NCI-H524 treated with DMSO at 0.1 percent for 48 hours (cell line): ENCODE measurements at places on chromosomes 1 and 21.

- peak; percentile 4 for DNase-seq
Observed at GRCh38 chr1:202888221-202888530, 773 bp downstream of the RABIF start.

- peak; percentile 20 for DNase-seq
Observed at GRCh38 chr1:22673486-22674409, 20.7 kb downstream of the C1QB start.

DNA sequence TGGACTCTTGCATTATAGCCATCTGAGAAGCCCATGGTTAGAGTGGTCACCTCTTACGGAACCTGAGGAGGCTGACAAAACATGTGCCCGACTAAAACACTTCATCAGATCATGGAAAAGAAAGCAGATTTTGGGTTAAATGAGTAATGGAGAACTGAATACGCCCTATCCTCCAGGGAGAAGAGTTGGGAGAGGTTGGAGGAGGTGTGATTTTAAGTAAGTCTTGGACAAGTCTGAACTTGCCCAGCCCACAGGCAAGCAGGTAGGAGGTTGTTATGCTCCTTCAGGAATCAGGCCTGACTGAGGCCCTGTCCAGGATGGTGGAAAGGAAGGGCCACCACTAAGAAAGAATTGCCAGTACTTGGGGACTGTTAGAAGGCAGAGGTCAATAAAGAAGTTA, 255.8 kb downstream of the TGFB2 start:
- DNase-seq, result no peak

- DNase-seq, result no peak
Observed at GRCh38 chr1:30914931-30915330, 6.4 kb upstream of the SDC3 start.

GRCh38 chr1:11707621-11708276, 16.2 kb downstream of the DRAXIN start:
- DNase-seq, result peak; percentile 39

- DNase-seq, result no peak
Observed at GRCh38 chr1:29669912-29670311, 433.6 kb downstream of the PTPRU start.

- DNase-seq, result no peak
Observed at GRCh38 chr1:19605967-19606366, 38.1 kb upstream of the NBL1 start.

DNA sequence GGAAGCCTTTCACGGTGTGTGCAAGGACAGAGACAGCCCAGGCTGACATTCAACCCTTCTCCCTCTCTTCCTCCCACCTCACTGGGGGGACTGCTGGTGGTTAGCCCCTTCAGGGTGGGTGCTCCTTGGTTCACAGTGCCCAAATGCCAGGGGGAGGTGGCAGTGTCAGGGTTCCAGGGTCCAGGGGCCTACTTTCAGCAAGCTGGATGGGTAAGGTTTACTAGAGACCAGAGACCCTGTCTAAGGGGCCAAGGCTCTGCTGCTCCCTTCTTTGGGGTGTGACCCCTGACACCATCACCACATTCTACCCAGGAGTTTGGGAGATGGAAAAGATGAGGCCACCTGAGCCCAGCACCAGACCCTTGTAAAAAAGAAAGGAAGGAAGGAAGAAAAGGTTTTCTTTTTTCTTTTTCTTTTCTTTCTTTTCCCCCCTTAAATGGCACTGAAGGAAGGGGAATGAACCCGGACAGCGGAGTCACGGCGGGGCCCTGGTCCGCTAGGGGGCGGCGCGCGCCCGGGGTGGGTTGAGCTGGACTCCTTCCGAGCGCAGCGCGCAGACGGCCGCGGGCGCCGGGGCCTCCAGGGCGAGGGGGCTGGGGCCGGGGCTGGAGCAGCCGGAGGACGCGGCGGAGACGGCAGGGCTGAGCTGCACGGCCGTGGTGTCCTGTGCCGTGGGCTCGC, 18.8 kb downstream of the KNCN start:
- DNase-seq, result no peak

GRCh38 chr1:223229756-223230155, 86.7 kb upstream of the TLR5 start:
- no peak for DNase-seq

GRCh38 chr21:28393279-28393678, 599.4 kb downstream of the LTN1 start:
- DNase-seq, result no peak

DNA sequence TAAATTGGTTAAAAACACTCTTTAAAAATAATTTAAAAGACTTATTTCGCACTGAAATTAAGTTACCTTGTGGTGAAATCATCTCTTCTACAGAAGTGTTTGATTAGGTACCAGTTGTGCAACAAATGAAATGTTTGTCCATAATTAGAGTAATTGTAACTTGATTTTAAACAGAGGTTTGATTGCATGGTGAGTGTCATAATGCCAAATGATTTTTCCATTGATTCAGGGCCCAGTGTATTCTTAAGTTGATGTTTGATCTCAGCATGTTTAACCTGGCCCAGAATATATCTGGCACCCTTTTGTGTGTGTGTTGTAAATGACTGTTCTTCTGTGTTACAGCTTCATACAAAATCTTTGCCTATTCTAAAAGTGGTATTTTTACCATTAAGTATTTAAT, 28.5 kb downstream of the LRRC8B start:
- no peak for DNase-seq
